ENCODE measurements at places on chromosomes 7 and 10.

GRCh38 chr7:132655131-132655727 is 79.0 kb upstream of the PLXNA4 start:
- peak; percentile 5 for DNase-seq

DNA sequence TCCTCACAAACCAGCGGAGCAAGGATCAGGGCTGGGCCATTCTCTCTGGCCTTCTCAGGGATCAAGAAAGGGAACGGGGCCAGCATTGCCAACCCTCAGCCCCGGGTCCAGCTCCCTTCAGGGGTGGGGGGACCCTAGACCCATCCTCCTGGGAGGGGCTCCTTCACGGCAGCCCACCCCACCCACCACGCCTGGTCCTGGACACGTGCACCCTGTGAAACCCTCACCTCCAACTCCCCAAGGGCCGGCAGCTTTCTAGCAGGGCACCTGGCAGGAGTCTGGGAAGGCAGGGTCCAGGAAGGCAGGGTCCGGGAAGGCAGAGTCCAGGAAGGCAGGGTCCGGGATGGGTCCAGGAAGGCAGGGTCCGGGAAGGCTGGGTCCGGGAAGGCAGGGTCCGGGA is 46.6 kb upstream of the ADGRA1 start:
- DNase-seq: no peak

GRCh38 chr7:3300221-3300650 is 816 bp upstream of the SDK1 start:
- no peak for DNase-seq

DNA sequence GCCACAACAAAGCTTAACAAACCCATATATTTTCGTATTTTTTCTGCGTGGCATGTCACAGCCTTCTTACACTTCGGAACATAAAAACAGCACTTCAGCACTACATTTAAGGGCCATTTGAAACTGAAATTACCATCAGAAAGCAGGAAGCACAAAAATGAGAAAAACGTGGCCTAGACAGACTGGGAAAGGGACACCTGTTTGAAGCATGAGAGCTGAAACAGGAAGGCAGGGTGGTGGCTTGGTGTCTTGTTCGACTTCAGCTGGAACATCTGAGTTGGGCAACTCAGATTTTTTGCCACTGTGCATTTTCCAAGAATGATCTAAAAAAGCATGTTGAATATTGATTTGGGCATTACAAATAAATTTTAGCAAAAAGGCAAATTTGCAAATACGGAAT is 243.2 kb downstream of the ELMO1 start:
- DNase-seq: no peak

DNA sequence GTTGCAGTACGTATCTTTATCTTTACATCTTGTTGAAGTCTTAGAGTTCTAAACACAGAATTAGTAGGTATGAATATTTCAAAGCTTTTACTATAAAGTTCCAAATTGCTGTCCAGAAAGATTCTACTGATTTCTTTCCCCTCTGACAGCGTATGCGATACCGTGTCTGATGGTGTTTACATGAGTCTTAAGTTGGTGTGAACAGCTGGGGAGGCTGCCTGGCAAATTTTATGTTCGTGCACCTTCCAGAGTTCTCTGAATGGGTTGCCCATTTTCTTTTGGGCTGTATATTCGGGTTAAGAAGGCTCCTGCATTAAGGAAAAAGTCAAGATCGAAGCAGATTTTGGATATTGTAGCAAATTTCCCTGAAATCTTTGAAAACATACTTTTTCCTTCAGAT is 8.3 kb downstream of the MDH2 start:
- DNase-seq: no peak

DNA sequence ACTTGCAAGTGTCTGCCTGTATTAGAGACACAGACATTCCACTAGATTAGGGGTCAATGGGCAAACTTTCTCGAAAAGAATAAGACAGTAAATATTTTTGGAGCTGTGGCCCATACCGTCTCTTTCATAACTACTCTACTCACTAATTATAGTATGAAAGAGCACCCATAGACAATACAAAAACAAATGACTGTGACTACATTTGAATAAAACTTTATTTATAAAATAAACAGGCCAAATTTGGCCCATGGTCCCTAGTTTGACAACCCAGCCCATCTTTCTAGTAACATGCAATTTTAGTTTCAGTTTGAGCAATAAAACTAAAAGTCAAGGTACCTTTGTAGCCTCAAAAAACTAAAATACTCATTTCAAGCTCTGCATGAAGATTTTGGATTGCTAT is 294.6 kb downstream of the PARD3 start:
- DNase-seq: no peak

DNA sequence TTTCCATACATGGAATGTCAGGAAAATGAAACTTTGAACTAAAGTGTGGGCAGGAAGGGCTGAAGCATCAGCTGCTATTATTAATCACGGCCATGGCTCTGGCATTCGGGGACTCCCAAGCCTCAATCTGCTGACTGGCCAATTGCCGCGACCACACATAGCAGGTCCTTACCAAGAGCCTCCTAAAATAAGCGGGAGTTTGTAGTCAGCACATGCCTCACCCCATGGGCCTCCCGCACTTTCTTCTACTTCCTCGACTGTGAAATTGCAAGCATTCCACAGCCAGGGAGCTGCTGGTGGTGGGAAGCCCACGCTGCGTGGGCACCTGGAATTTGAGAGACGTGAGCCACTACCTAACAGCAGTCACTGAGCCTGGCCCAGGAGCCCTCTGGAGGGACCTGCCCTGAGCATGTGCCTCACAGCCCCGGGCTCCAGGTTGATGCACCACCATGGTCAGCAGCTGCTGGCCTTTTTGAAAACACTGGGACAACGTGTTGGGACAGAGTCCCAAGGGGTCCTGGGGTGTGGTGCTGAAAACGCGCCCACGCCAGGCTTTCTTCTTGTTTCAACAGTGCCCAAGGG is 211.4 kb downstream of the TNS3 start:
- DNase-seq: no peak

- DNase-seq: no peak
These were observed 1673.4 kb downstream of the REEP3 start for GRCh38 chr10:65194555-65194954.

DNA sequence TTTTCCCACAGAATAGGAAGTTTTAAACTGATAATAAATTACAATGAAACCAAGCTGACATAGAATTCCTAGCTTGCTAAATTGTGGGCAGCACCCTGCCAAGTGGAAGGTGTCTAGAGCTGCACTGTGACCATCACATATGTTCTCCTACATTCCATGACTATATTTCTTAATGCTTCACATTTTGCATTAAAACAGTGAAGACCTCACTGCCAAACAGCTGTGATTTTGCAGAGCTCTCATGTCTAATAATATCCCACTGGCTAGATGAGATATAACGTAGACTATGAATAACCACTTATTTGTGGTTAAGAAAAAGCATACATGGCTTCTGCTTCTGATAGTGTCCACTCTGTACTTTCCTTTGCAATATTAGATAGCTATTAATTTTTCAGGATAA is 228.3 kb upstream of the TEX47 start:
- no peak for DNase-seq

- no peak for DNase-seq
These were observed 719.5 kb downstream of the KCNMA1 start for GRCh38 chr10:76918106-76918505.

DNA sequence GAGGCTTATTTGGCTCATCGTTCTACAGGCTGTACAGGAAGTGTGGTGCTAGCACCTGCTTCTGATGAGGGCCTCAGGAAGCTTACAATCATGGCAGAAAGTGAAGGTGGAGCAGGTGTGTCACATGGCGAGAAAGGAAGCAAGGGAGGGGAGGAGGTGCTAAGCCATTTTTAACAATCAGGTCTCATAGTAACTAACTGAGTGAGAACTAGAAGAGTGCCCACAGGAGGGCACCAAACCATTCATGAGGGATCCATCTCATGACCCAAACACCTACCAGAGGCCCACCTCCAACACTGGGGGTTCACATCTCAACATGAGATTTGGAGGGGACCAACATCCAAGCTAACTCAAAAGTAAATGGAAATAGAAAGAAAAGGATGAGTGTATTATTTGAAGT is 78.1 kb downstream of the CXCL12 start:
- no peak for DNase-seq

DNA sequence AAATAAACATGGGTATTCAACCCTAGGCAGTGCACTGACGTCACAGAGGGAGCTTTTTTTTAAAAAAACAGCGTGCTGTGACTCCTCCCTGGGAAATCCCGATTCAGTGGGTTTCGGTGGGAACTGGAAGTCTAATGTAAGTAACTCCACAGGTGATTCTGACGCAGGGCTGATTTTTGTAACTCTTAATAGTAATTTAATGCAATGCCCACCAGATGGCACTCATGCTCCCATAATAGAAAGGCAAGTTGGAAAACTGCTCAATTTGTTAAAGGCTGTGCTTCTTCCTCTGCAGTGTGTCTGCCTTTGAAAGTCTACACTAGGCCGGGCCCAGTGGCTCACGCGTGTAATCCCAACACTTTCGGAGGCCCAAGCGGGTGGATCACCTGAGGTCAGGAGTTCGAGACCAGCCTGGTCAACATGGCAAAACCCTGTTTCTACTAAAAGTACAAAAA is 10.9 kb upstream of the RSU1 start:
- peak; percentile 52 for DNase-seq

GRCh38 chr7:24987331-24987842 is 7.4 kb upstream of the OSBPL3 start:
- DNase-seq: no peak

DNA sequence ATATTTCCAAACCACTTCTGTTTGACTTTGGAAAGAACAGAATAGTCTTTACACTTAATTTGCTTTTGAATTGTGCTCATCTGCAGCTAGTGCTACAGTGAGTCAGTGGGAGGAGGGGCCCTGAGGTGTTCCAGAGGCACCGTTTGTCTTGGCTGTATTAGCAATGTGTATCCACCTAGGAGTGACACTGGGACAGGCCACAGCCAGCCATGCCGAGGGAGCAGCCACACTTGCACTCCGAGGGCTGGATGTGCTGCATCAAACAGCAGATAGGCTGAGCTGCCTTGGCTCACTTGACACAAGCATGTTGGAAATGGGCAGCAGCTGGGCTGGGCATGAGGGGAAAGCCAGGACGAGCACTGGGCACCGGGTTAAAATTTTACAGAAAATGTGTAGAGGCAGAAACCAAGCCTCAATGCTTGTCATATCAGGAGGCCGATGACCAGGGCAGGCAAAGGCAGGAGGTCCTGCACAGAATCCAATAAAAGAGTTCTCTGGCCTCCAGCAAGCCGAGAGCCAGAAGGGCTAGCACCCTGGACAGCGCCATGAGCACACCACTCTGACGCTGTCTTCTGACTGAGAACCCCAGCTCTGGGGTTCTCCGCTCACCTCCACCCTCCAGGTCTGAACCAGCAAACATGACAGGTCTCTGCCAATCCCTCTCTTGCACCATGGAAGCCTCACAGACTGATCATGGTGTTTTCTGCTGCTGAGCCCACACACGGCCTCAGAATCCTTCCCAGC is 163.3 kb downstream of the GRID1 start:
- DNase-seq: no peak

DNA sequence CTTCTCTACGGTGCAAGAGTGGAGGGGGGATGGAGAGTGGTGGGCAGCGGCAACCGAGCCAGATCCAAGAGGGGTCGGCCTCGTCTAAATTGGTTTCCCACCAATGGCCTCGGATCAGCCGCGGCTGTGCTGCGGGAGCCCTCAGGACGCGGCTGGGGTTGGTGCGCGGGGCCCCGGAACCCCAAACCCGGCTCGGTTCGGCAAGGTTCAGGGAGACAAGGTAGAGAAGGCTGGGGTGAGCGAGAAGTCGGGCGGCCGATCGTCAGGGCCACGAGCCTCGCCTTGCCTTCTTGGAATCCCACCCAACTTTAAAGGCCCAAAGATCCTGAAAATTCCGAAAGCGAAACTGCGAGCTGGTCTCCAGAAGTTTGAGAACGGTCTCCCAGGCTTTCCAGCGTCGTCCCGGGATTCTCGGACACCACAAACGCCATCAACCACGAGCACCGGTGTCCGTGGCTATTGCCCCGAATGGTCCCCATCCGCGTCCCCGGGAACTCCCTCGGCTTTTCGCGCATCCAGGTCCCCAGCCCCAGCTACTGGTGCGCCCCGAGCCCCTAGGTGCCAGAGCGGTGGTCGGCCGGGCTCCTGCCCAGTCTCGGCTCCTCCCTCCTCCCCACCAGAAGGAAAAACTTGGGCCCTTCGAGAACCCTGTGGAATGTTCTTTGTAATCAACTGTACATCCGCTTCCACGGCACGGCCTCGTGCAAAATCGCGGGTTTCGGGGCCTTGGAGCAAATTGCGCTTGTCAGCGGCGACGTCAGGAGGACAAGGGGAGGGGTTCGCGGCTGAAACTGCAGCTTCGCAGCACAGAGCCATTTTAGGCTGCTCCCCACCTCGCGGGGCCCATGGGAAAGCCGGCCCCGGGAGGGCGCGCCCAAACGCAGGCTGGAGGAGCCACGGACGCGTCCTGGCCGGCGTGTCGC is 3.2 kb downstream of the SFMBT2 start:
- DNase-seq: no peak

DNA sequence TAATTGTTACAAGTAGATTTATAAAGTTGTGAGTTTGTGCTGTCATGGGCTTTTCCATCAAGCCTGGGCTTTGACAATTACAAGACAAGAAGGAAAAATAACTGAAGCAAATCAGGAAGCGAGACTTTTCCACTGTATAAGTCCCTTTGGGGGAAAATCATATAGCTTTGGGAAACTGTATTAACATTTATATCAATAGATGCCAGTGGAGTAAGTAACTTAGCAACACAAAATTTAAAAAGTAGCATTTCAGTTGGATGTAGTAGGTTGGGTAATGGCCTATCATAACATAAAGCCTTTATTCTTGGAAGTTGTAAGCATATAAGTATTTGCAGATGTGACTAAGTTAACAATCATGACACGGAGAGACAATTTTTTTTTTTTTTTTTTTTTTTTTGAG is 931.1 kb downstream of the CNTNAP2 start:
- no peak for DNase-seq

GRCh38 chr10:106967452-106967851 is 197.1 kb downstream of the SORCS1 start:
- no peak for DNase-seq

GRCh38 chr10:76736815-76737618 is 900.6 kb downstream of the KCNMA1 start:
- DNase-seq: no peak

- no peak for DNase-seq
These were observed 780.3 kb downstream of the LRMDA start for GRCh38 chr10:76211691-76212090.

DNA sequence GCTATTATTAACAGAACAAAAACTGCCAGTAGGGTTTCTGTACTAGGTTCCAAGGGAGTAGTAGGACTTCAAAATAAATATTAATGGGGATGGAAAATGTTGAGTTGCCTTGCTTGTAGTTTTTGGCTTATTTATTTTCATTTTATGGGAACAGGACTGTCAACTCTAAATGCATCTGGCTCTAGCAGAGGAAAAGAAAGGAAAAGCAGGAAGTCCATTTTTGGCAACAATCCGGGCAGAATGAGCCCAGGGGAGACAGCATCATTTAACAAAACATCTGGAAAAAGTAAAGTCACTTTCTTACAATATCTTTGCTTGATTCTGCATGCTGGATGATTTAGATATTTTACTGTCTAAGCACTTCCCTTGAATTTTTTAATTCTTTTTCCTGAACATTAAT is 69.4 kb downstream of the NOC3L start:
- DNase-seq: no peak

- no peak for DNase-seq
These were observed 219.9 kb downstream of the SUGCT start for GRCh38 chr7:40354711-40355110.

Measured in effector memory CD4-positive, alpha-beta T cell (primary cell).